Temporal lobe (tissue), 4 donors: ENCODE measurements at places on chromosomes 11 and 22. TPM values are rescaled to one million over a fixed set of nuclear protein-coding genes. Genes with fewer than 3 reads are reported as not detected.

MRGPRF gene
- 1.2 TPM for total RNA-seq

NCAM1 gene
- 514 TPM for total RNA-seq

TRIM49 gene
- total RNA-seq: not detected

BTBD18 gene
- not detected for total RNA-seq

TEAD1 gene
- 22.1 TPM for total RNA-seq

GUCY1A2 gene
- total RNA-seq: 109 TPM
